Hematopoietic multipotent progenitor cell treated with erythropoietin and hydrocortisone succinate and interleukin-3 and kit ligand, for 6 days (in vitro differentiated cells): ENCODE measurements at places on chromosomes 2 and 18.

- DNase-seq, result no peak
Measured at GRCh38 chr2:37881397-37881796, 43.7 kb upstream of the RMDN2 start.

DNA sequence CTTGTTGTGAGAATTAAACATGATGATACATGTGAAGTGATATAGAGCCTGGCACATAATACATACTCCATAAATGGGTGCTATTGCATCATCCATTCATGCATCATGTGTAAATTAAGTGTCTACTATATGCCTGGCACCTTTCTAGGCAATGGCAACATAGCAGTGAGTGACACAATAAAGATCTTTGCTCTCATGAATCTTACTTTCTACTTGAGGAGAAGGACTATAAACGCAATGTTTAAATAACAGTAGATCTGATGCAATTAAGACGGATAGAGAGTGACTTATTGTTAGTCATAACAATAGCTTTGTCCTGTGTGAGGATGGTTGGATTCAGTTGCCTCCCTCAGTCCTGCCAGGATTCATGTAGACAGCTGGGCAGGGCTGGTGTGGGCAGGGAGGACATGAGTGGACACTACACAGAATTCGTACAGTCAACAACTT lies 88.4 kb upstream of the NPAS2 start:
- no peak for DNase-seq

- peak; percentile 51 for DNase-seq
Measured at GRCh38 chr2:219728991-219729487, 101.6 kb downstream of the SLC4A3 start.

DNA sequence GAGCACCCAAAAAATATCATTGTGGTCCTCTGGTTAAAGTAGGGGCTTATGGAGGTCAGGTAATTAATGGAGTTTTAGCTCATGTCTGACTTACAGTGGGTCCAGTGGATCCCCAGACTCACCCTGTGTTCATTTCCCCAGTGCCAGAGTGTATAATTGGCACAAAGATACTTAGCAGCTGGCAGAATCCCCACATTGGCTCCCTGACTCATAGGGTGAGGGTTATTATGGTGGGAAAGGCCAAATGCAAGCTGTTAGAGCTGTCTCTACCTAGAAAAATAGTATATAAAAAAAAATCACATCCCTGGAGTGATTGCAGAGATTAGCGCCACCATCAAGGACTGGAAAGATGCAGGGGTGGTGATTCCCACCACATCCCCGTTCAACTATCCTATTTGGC lies 1067.6 kb upstream of the ACVR2A start:
- DNase-seq, result no peak

- DNase-seq, result no peak
Measured at GRCh38 chr18:78561757-78562510, 417.7 kb upstream of the SALL3 start.

- no peak for DNase-seq
Measured at GRCh38 chr2:63096491-63096890, 45.9 kb downstream of the OTX1 start.

GRCh38 chr2:40268566-40268965 lies 183.3 kb downstream of the SLC8A1 start:
- DNase-seq, result no peak

DNA sequence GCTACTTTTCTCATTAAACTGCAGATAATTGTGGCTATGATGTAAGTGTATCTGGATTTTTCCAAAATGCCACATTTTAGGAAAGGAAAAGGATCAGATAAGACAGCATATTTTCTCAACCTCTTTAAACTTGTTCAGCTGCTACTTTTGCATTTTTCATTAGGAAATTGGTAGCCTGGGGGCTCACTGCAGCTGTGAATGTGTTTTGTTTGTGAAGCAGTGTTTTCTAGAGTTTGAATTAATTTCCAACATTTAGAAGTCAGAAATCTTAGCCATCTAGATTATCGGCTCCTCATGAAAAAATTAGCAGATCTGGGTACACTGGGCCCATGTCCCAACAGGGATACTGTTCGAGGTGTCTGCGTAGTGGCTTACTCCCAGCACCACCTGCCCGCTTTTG lies 56.3 kb upstream of the ZDBF2 start:
- DNase-seq, result no peak

DNA sequence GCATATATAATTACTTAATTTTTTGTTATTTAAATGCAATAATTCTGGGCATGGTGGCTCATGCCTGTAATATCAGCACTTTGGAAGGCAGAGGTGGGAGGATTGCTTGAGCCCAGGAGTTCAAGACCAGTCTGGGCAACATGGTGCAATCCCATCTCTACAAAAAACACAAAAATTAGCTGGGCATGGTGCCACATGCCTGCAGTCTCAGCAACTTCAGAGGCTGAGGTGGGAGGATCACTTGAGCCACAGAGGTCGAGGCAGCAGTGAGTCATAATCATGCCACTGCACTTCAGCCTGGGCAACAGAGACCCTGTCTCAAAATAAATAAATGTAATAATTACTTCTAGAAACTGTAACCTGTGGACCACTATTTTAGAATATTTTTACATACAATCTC lies 21.5 kb upstream of the TMEM87B start:
- no peak for DNase-seq

- no peak for DNase-seq
Measured at GRCh38 chr2:152084076-152084475, 14.8 kb downstream of the CACNB4 start.

DNA sequence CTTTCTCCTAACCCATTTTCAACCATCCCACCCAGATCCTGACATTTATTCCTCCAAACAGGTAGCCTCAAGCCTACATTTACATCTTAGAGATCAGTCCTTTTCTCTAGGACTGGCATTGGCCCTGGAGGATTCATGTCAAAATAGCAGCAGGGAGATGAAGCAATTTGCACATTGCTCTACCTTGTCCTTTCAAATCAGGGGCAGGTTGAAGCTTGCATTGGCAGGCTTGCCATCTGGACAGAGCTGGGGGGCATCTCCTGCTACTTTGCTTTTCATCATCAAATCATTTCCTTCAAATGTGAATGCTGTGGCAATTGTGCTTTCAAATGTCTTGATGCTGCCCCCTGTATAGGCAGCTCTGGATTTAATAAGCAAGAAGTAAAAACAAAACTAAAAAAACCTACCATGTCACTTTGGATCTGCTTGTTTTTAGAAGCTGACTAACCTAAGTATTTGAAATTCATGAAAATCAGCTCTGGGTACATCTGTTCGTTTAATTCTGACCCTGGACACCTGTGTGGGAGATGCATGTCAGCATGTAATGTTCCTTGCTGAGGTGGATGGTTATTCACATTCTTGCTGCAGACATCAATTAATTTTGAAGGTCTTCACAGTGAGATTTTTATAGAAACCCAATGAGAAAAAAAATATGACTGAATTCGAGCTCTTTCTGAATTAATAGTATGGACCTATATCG lies 47.9 kb downstream of the KIF5C start:
- no peak for DNase-seq

- peak; percentile 86 for DNase-seq
Measured at GRCh38 chr2:191051825-191052778, 38.1 kb upstream of the STAT1 start.

GRCh38 chr2:73133566-73134197 lies 20.9 kb upstream of the RAB11FIP5 start:
- DNase-seq, result no peak

DNA sequence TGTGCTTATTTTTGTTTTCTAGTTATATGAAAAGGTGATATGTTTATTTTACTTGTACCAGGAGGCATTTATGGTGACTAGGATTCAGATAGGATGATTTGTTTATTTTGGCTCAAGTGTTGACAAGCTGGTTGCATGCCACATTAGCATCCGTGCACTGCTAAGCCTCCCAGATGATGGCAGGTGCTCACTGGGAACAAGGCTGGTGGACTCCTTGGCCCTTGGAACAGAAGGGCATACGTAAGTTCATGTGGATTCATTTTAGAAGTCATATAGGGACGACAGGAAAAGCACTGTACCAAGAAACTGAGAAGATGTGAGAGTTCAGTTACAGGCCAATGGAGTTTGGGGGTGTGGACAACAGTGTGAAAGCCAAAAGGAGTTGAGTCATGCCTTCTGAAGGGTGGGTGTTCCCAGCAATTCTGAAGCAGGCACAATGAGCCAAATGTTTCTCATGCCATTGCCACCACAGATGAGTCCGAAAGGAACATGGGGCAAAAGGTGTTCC lies 166.2 kb downstream of the PHLPP1 start:
- peak; percentile 44 for DNase-seq

- DNase-seq, result no peak
Measured at GRCh38 chr18:72833471-72833870, 34.3 kb downstream of the NETO1 start.

GRCh38 chr18:46916551-46917107 lies 678 bp downstream of the PIAS2 start:
- DNase-seq, result peak; percentile 60

- DNase-seq, result no peak
Measured at GRCh38 chr2:199797431-199798403, 53.3 kb downstream of the FTCDNL1 start.

DNA sequence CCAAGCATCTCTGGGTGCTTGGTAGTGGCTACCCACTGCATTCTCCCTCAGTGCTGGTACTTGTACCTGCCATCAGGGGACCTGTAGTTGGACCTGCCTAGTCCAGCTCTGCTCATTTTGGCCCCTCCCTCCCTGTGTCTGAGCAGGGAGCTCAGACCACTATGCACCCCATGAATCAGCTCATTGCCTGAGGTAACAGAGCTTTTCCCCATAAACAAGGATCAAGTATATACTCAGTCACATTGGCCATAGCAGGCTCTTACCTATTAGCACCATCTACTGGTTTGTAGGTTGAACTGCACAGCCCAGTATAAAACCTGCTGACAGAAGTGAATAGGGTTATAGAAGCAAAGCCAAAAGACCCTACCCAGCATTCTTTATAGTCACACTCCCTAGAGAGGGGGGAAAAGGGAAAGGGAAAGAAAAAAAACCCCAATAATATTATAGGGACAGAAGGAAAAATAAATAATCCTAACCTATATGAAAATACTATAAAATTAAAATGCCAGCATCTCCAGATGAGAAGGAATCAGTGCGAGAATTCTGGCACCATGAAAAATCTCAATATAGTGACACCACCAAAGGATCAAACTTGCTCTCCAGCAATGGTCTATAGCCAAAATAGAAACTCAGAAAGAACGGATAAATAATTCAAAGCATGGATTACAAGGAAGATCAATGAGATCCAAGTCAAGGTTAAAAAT lies 6.9 kb upstream of the FLACC1 start:
- peak; percentile 85 for DNase-seq

- DNase-seq, result peak; percentile 89
Measured at GRCh38 chr2:112881217-112881985, 29.6 kb upstream of the IL37 start.

DNA sequence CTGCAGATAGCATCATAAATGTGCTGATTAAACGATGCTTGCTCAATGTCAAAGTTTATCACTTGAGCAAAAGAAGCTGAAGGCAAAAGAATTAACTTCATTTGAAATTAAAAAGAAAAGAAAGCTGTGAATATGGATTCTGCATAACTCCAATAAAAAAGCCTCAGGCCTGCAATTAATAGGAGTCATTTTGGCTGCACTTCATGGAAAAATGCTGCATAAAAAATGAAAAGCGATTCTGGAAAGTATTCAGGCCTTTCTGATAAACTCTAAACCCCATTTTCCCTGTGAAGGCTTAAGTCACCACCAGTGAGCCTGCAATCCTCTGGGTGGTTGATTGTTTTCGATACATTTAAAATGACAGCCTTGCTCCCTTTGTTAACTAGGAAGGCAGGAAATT lies 1793.4 kb downstream of the SUCLG1 start:
- DNase-seq, result no peak

DNA sequence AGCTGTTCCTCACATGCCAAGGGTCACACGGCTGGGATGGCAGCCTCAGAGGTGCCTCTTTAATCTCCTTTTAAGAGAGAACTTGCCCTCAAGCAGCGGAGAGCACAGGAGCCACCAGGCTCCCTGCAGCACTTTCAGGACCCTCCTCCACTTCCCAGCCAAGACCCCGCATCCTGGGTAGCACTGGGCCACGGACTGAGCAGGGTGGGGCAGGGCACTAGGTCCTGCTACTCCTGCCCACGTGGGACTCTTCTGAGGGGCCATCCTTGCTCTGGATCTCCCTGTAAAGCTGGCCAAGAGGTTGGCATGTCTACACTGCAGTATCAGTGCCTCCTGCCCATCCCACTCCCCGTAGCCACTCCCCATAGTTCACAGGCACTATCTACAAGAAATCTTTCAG lies 175.3 kb upstream of the GLI2 start:
- no peak for DNase-seq

- no peak for DNase-seq
Measured at GRCh38 chr2:222760301-222760897, 88.9 kb downstream of the MOGAT1 start.

GRCh38 chr18:46335534-46336101 lies 231.4 kb downstream of the HAUS1 start:
- no peak for DNase-seq

DNA sequence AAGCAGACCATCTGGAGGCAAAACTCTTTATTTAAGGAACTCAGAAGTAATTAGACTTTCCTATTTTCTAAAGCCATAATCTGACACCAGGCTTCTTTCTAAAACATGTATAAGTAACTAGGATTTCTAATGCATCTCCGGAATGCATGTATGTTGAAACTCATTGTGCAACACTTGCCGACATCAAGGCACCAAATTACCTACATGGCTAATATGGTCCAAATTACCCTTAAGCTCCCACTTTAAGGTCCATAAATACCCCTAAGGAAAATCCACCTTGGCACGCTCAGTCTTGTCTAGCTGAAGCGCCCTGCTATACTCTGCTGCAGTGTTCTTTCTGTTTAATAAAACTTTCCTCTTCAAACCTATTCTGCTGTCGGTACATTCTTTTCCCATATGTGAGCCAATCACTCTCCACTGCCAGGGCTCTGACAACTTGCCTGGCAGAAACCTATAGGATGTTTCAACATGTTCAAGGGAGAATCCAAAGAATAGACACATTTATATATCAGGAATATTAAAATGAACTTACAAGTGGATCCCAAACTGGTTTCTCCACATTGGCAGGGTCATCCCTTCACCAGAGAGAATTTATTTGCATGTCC lies 171.9 kb downstream of the GALNT1 start:
- no peak for DNase-seq

DNA sequence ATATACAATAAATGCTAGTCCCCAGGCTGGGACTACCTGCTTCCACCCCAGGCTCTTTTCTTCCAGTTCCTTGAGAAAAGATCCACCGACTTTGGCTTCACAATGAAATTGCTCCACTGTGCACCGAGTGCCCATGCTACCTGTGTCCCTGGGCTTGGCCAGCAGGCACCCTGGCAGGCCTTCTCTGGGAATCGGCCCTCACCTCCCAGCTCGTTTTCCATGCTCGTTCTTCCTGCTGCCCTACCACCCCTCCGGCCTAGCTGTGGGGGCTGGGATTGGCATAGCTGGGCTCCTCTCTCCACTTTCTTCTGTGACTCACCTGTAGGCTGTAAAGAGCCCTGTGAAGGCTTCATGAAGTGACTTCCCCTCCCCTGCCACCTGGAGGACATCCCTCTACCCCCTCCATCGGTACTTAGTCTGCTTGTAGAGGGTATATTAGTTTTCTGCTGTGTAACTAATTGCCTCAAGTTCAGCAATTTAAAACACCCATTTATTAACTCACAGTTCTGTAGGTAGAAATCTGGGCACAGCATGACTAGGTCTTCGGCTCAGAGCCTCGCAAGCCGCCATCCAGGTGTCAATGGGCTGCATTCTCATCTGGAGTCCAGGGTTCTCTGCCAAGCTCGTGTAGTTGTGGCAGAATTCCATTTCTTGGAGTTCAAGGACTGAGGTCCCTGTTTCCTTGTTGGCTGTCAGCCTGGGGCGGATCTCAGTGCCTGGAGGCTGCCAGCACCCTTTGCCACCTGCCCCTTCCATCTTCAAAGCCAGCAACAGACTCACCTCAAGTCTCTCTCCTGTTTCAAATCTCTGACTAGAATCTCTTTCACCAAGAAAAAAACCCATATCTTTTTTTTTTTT lies 57.6 kb downstream of the DPYSL5 start:
- no peak for DNase-seq
